ENCODE measurements at places on chromosomes 2 and 18.

GRCh38 chr18:46899274-46899948 is 17.9 kb downstream of the PIAS2 start:
- no peak for DNase-seq

DNA sequence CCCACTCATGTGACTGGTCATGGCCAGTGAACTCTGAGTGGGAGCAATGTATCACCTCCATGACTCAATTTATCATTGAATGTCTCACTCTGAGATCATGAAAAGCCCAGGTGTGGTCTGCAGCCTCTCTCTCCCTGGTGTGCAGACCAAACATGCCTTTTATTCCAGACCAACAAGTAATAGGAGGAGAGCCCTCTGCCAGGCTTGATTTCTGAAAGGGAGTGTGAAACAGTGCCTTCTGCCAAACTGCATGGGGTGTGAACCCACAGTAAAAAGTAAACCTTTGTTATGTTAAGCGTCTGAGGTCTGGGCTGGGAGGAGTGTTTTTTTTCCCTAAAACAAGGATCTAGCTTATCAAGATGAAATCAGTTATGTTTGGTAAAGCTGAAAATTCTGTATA is 601.2 kb downstream of the ADCYAP1 start:
- no peak for DNase-seq

GRCh38 chr2:241601841-241602240 is 35.1 kb downstream of the THAP4 start:
- no peak for DNase-seq

- no peak for DNase-seq
These were observed 35.3 kb downstream of the MYO5B start for GRCh38 chr18:50159654-50160046.

- no peak for DNase-seq
These were observed 41.3 kb upstream of the KCNE4 start for GRCh38 chr2:223010641-223011040.

- no peak for DNase-seq
These were observed 187.6 kb downstream of the MREG start for GRCh38 chr2:215825707-215826106.

GRCh38 chr2:32237996-32238395 is 26.7 kb downstream of the NLRC4 start:
- DNase-seq = no peak

DNA sequence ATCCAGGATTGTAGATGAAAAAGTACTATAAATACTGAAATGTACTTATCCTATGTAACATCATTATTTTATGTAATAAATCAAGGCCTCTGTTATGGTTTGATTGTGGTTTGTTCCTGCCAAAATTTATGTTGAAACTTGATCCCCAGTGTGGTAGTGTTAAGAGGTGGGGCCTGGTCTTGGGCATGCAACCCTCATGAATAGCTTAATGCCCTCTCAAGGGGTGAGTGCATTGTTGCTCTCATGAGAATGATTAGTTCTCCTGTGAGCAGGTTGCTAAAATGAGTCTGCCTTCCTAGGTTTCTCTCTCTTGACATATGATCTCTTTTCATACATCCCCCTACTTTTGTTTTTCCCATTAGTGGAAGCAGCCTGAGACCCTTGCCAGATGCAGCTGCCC is 915.4 kb downstream of the TSN start:
- no peak for DNase-seq

GRCh38 chr2:7952046-7952745 is 729.7 kb upstream of the ID2 start:
- no peak for DNase-seq

GRCh38 chr2:233428008-233428407 is 73.7 kb downstream of the DGKD start:
- DNase-seq = no peak

- DNase-seq = no peak
These were observed 33.6 kb downstream of the ASXL3 start for GRCh38 chr18:33611525-33612135.

GRCh38 chr2:96554293-96555145 is 18.0 kb downstream of the ARID5A start:
- DNase-seq = peak; percentile 69

DNA sequence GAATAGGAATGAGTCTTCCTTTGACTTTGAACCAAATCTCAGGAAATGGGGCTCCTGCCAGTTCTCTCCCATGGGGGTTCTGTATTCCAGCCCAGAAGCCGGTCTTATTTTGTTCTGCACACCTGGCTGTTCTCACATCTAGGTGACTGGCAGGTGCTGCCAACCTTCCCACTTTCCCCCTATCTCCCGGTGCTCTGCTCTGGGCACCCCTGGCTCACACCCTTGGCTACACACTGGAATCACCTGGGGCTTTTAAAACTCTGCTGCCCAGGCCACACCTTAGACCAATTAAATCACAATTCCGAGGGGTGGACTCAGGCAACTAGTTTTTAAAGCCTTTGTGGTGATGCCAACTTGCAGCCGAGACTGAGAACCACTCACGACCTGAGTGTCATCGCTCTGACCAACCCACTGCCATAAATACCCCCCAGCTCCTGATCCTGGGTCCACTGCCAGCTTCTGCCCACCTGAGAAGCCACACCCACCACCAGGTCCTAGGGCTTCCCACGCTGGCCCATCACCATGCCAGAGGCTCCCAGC is 69.2 kb downstream of the KCNF1 start:
- DNase-seq = no peak
